ENCODE measurements at places on chromosomes 6 and 20. TPM values are rescaled to one million over a fixed set of nuclear protein-coding genes. Genes with fewer than 3 reads are reported as not detected.

Gene CLPSL1
- not detected for total RNA-seq

Gene C20orf141
- total RNA-seq: not detected

Gene GRM1
- total RNA-seq: not detected

Gene SLC22A1
- total RNA-seq: 1.2 TPM

Gene SLC35F1
- not detected for total RNA-seq

Gene HEY2
- not detected for total RNA-seq

Gene ANGPT4
- total RNA-seq: not detected

Gene FAM209A
- 1.7 TPM for total RNA-seq

All from activated T-helper 2 cell treated with anti-CD3 and anti-CD28 coated beads, Interferon-gamma antibody, Interleukin-2, Interleukin-4, amounts not matched to agents 10 μg/mL and 5 μg/mL and 100 μg/mL, durations not matched to agents 14 hours and 24 hours and 36 hours (primary cell).